ENCODE measurements at places on chromosomes 3 and 15. TPM values are rescaled to one million over a fixed set of nuclear protein-coding genes. Genes with fewer than 3 reads are reported as not detected.

DNA sequence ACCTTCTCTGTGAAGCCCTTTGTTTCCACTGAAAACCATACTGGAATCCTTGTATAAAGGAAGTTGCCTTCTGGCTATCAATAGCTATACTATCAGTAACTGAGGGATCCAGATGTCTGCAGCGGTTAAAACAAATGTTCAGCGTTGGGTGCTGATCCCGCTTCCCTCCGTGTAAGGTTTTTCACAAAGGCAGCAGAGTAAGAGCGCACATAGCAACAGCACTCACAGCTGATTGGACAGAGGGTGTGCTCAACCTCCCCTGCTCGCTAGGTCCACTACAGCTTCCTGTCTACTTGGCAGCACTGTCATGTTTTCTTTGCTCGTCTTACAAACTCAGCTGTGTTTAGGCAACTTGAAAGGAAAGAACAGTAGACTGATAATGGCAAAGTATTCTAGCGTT is 27.3 kb downstream of the ATOSA start:
- DNase-seq = peak; percentile 87

GRCh38 chr3:182668541-182668940 is 124.8 kb upstream of the ATP11B start:
- no peak for DNase-seq

GRCh38 chr3:187434524-187434923 is 66.3 kb downstream of the RTP4 start:
- DNase-seq = no peak

DNA sequence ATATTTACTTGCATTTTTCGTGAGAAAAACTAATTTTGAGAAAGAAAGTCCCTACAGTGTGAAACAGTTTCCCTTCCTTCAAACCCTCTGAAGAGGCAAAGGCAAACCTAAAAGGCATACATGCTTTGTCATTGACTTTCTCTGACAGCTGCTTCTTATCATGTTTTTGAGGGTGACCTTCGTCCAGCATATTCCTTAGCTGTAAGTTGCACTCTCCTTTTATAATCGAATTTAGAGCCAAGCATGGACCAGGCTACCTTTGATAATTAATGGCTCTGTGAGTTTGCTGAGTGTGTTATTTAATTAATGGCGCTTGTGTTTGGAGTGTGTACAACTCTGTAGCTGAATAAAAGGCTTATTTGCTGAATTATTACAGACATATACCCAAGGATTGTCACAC is 684.2 kb upstream of the CFAP20DC start:
- DNase-seq = no peak

- no peak for DNase-seq
These were observed 30.6 kb downstream of the ACAD9 start for GRCh38 chr3:128910006-128910405.

GRCh38 chr15:40312370-40313158 is 4.8 kb upstream of the PLCB2 start:
- no peak for DNase-seq

Gene SLC6A20
- polyA plus RNA-seq = 0.16 TPM

Gene GRM2
- 0.34 TPM for polyA plus RNA-seq
